ENCODE measurements at places on chromosomes 12 and 14. TPM values are rescaled to one million over a fixed set of nuclear protein-coding genes. Genes with fewer than 3 reads are reported as not detected.

Gene ATP2B1
- total RNA-seq = 127 TPM

Gene GALNT6
- 1.6 TPM for total RNA-seq

Gene TRHDE
- 6.8 TPM for total RNA-seq

Gene LRRC43
- not detected for total RNA-seq

Gene CLEC2D
- 12.0 TPM for total RNA-seq

All from skeletal muscle tissue (tissue), 5 donors.